Aorta (tissue), 5 donors: ENCODE measurements at places on chromosomes 7 and 10. TPM values are rescaled to one million over a fixed set of nuclear protein-coding genes. Genes with fewer than 3 reads are reported as not detected.
A peak's percentile ranks its signal among the peaks of the same experiment; 100 is the strongest.

GRCh38 chr7:35773994-35774393 is 26.9 kb upstream of the SEPTIN7 start:
- H3K4me1 ChIP-seq: no peaks in the 10 kb centered on the region
- H3K27me3 ChIP-seq: no peaks in the 10 kb centered on the region
- DNase-seq: no peak
- H3K4me3 ChIP-seq: no peak overlapping the region

DNA sequence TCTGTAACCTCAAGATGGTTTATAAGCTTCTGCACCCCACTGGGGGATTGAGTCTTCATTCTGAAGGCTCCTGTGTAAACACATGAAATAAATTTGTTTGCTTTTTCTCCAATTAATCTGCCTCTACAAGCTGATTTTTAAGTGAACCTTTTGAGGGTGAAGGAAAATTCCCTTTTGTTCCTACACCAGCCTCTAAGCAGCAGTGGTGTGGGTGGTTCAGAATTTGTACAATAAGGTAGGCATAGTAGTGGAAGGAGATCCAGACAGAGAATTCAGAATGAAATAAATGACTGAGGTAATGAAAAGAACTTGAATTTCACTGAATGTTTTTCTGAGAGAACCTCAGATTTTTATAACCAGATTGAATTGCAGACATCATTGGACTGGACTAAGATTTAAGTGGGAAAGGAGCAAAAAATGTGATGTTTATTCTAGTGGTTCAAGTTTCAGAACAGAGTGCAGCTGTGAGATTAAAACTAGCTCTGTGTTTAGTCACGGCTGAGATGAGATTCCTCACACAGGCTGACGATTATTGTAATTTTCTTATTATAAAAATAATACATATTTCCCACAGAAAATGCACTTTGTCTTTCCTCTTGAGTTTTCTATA is 1162.2 kb downstream of the TYW1 start:
- H3K4me1 ChIP-seq: no peaks in the 10 kb centered on the region
- no peak overlapping the region for H3K27ac ChIP-seq
- no peaks in the 10 kb centered on the region for H3K36me3 ChIP-seq
- no peak for DNase-seq

- no peak within 1 kb of the TSS for H3K27ac ChIP-seq
- no peaks in the 10 kb centered on the region for H3K36me3 ChIP-seq
- DNase-seq: no peak
- H3K4me1 ChIP-seq: no peaks in the 10 kb centered on the region
- H3K27me3 ChIP-seq: no peaks in the 10 kb centered on the region
These were observed at the start of gene EPO for GRCh38 chr7:100720279-100720670. TSS of gene EPO (plus strand) at chr7:100720468. CDS start at chr7:100720981, 513 bp downstream.

- DNase-seq: no peak
- H3K36me3 ChIP-seq: no peaks in the 10 kb centered on the region
- no peak overlapping the region for H3K27ac ChIP-seq
- H3K4me1 ChIP-seq: no peaks in the 10 kb centered on the region
- no peak overlapping the region for H3K4me3 ChIP-seq
These were observed 27.6 kb downstream of the NPS start for GRCh38 chr10:127576740-127577161.

DNA sequence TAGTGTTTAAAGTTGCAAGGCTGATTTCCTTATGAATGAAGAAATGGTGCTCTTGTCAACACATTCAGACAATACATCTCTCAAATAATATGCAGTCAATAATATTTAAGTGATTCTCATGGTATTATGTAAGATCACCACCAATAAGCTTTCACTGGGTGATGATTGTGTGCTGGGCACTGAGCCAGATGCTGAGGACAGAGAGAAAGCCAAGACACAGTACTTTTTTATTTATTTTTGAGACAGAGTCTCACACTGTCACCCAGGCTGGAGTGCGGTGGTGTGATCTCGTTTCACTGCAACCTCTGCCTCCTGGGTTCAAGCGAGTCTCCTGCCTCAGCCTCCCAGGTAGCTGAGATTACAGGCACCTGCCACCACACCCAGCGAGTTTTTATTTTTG is 130.6 kb upstream of the LSM8 start:
- no peaks in the 10 kb centered on the region for H3K36me3 ChIP-seq
- no peak overlapping the region for H3K27ac ChIP-seq
- H3K4me3 ChIP-seq: no peak overlapping the region
- H3K4me1 ChIP-seq: no peaks in the 10 kb centered on the region
- DNase-seq: no peak
- no peaks in the 10 kb centered on the region for H3K27me3 ChIP-seq

DNA sequence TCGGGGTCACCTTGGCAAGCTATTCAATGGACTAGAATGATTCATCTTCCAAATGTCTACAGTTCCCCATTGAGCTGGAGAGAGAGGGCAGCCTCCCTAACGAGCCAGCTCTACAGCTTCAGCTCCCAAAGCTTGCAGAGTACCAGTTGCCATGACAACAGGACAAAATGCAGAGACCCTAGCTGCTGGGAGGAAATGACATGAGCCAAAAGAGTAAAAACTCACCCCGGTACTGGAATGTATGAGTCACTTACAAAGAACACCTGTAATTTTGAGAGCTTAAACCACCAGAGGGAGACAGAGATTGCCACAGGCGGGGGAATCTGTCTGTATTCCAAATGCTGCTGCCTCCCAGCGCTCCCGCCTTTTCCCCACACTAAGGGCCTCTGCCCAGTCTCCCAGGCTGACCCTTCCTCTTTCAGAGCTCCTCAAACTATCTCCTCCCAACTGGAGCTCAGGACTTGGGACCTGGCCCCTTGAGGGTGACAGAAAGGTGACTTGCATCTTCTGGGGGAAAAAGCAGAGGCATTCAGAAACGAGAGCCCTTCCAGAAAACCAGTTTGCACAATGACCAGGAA is 95.5 kb downstream of the CUL2 start:
- no peak overlapping the region for H3K4me3 ChIP-seq
- H3K36me3 ChIP-seq: no peaks in the 10 kb centered on the region
- no peak overlapping the region for H3K27ac ChIP-seq
- no peaks in the 10 kb centered on the region for H3K27me3 ChIP-seq
- H3K4me1 ChIP-seq: no peaks in the 10 kb centered on the region

- peak; percentile 43 for DNase-seq
- H3K4me1 ChIP-seq: no peaks in the 10 kb centered on the region
- H3K36me3 ChIP-seq: no peaks in the 10 kb centered on the region
- no peak overlapping the region for H3K27ac ChIP-seq
- H3K27me3 ChIP-seq: no peaks in the 10 kb centered on the region
These were observed 5.4 kb upstream of the DMTF1 start for GRCh38 chr7:87146740-87147386.

The C10orf143 gene
- 3.2 TPM for total RNA-seq

The PNLIP gene
- total RNA-seq: 2.7 TPM

The GIMAP7 gene
- 41.8 TPM for total RNA-seq

The ACBD7 gene
- total RNA-seq: not detected
